Activated naive CD8-positive, alpha-beta T cell treated with anti-CD3 and anti-CD28 coated beads, Interleukin-2, amount 10 ng/mL, durations not matched to agents 7 days and 5 days (primary cell): ENCODE measurements at places on chromosomes 7 and 10. TPM values are rescaled to one million over a fixed set of nuclear protein-coding genes. Genes with fewer than 3 reads are reported as not detected.

Gene ICA1
- 2.4 TPM for total RNA-seq

Gene COL1A2
- total RNA-seq = 0.47 TPM

GRCh38 chr7:118502235-118502634 is 277.7 kb downstream of the ANKRD7 start:
- H3K4me3 ChIP-seq = no peak overlapping the region
- H3K4me1 ChIP-seq = no peaks in the 10 kb centered on the region
- H3K27me3 ChIP-seq = no peaks in the 10 kb centered on the region
- H3K36me3 ChIP-seq = no peaks in the 10 kb centered on the region
- no peak overlapping the region for H3K27ac ChIP-seq

GRCh38 chr7:108239501-108240225 is 109.5 kb upstream of the LAMB4 start:
- H3K4me3 ChIP-seq = no peak overlapping the region
- DNase-seq = no peak
- H3K27ac ChIP-seq = no peak overlapping the region
- H3K36me3 ChIP-seq = no peaks in the 10 kb centered on the region
- H3K27me3 ChIP-seq = no peaks in the 10 kb centered on the region
